ENCODE measurements at places on chromosomes 13 and 19.
A peak's percentile ranks its signal among the peaks of the same experiment; 100 is the strongest.

- DNase-seq = no peak
Observed at GRCh38 chr19:15437355-15438123, 12.2 kb downstream of the WIZ start.

DNA sequence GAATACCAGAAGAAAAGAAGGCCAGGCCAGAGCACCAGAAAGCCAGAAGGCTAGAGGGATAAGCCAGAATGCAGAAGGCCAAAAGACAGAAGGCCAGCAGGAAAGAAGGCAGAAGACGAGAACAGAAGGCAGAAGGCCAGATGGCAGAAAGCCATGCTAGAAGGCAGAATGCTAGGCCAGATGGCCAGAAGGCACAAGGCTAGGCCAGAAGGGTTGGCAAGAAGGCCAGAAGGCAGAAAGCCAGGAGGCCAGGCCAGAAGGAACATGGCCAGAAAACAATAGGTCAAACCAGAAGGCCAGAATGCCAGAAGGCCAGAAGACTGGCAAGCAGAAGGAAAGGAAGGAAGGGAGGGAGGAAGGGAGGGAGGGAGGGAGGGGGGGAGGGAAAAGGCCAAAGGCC lies 188.8 kb downstream of the TUBA3C start:
- no peak for DNase-seq

DNA sequence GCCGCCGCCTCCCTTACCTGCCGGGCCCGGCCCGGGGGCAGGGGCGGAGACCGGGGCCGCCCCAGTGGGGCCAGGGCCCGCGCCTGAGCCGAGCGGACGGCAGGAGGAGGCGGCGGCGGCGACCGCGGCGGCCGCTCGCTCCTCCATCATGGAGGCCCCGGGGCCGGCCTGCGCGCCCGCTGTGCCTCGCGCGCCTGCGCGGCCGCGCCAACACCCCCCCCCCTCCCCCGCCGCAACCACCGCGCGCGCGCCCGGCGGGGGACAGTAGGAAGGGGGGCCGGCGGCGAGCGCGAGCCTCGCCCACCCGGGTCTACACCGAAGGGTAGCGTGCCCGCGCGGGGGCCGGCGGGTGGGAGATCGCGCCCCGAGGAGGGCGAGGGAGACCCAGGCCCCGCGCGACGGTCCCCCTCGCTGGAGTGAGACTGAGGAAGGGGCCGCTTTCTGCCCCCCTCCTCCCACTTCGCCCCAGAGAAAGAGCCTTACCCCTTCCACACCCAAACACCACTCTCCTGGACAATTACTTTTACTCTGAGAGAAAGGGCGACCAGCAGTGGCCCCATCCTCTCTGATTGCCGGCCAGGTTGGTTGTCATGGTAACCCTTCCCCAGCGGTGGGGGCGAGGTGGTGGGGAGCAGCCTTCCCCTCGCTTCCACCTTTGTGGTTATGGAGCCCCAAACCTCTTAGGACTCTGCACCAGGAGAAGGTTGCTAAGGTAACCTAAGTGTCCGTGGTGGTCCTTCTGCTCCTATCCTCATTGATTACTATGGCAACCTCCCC lies at the start of gene STRN4:
TSS of gene STRN4 (minus strand) at position 170 of the 777 bp plus-strand sequence. CDS start at position 150, 20 bp downstream.
- peak; percentile 92 for DNase-seq

GRCh38 chr19:38880882-38881609 lies 3.0 kb upstream of the RINL start:
- no peak for DNase-seq

DNA sequence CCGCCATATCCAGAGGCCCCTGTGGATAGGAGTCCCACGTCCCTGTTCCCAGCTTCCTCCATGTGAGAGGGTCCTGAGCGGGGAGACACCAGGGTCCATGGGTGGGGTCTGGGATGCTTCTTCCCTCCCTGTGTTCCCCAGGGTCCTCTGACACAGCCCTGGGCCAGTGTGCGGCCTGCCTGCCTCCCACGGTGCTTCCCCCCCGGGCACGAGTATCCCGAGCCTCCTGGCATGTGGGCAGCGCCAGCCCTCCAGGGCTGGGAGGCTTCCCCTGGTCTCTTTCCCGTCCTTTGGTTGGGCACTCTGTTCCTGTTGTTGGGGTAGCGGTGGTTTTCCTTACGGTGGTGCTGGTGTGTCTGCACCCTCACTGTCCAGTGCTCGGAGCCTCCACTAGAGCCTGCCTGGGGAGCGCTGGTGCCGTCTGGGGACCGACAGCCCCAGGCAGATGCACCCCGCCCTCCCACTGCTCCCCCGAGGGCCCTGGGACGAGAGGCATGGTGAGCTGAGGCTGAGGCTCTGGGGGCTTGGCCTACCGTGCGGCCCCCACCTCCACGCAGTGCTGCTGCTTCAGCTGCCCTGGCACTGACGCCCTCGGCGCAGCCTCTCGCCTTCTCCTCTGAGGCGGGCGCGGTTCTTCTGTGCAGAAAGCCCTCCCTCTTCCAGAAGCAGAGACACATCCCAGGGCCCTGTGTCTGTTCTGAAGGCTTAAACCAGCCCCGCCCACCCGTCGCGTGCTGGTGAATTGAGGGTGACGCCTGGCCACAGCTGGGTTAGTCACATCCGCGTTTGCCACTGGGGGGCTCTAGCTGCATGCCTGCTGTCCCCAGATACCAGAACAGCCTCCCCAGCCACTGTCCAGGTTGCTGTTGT lies 27.9 kb downstream of the PLEKHJ1 start:
- no peak for DNase-seq

DNA sequence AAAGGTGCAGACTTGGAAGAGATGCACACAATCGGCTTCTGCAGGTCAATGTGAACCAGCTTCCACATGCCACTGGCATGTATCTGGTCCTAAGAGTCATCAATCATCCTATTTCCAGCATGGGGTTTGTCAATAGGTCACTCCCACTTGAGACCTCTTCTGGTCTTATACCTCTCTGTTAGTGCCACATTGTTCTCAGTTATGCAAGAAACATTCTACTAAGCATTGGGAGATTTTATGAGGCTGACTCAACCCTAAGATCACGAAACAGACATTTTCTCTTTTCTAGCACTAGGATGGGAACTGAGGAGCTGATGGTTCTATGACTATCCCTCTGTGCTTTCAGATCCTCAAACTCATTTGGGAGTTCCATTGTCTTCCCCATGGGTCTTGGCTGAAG lies 581.5 kb upstream of the KLF12 start:
- no peak for DNase-seq

GRCh38 chr19:2516727-2517126 lies 40.8 kb downstream of the GADD45B start:
- DNase-seq = no peak

GRCh38 chr13:44713788-44714469 lies 137.8 kb upstream of the TSC22D1 start:
- no peak for DNase-seq

- no peak for DNase-seq
Observed at GRCh38 chr13:66995203-66995611, 234.9 kb downstream of the PCDH9 start.
